ENCODE measurements at places on chromosomes 7 and 10.

GRCh38 chr10:123175389-123176387 lies 21.5 kb downstream of the BUB3 start:
- no peak for DNase-seq

DNA sequence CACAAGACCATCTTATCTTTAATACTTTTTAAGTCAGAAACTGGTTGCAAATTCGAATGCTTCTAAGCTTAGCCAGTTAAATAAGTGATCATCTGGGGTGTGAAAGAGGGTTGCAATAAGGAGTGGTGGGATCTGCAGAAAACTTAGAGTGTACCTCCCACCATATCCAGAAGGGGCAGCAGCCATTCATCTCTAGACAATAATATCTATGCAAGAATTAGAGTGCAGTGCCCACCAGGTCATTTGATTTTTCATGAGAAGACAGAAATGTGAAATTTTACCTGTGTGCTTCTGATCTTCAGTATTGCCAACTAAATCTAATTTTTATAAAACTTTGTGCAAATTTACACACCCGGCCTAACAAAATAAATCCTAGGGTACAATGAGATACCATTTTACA lies 127.2 kb upstream of the SP4 start:
- DNase-seq, result no peak

DNA sequence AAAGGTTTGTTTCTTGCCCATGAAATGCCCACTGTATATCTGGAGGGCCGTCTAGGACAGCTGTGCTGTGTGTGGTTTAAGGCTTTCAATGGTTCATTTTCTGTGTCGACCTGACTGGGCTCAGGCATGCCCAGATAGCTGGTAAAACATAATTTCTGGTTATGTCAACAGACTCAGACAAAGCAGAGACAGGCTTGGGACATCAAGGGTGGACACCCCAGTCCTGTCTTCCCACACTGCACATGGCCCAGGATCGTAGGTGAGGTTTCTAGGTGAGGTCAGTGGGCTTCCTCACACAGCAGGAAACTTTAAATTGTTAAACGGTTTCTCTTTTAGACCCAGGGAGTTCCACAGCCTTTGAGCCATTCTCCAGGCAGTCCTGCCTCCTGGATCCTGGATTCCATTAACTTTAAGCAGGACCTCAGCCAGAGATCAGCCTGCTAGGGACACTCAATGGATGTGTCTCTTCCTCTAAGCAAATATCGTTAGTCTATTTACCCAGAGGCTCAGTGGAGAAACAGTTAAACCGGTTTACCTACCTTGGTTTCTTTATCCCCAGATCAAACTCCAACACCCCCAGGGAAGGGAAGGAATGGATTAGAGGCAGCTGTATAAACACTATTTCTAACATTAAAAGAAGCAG lies 66.4 kb downstream of the ST8SIA6 start:
- no peak for DNase-seq

DNA sequence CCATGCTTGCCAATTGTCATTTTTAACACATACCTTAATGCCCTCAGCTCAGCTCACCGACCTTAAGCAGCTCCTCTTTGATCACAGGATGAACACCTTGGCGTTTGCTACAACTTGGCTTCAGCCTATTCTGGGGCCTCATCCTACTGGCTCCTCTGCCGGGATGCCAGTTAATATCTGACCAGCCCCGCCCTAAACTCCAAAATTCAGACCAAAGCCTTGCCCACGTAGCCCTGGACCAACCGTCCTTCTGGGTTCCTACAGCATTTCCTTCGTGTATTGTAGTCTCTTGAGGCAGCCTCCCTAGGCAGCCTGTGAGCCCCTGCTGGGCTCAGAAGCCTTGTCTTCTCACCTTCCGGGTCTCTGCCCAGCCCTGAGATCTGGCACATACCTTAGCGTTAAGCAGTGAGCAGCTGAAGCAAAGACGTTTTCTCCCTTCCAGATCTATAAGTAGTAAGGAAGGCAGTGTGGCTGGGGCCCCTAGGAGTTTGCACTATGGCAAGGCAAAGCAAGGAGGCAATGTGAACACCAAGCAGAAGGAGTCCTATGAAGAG lies 836 bp downstream of the ENO4 start:
- no peak for DNase-seq

- no peak for DNase-seq
These were observed 201.9 kb upstream of the FRMD4A start for GRCh38 chr10:14532473-14533251.

GRCh38 chr10:32489901-32490300 lies 44.0 kb downstream of the CCDC7 start:
- DNase-seq, result no peak

DNA sequence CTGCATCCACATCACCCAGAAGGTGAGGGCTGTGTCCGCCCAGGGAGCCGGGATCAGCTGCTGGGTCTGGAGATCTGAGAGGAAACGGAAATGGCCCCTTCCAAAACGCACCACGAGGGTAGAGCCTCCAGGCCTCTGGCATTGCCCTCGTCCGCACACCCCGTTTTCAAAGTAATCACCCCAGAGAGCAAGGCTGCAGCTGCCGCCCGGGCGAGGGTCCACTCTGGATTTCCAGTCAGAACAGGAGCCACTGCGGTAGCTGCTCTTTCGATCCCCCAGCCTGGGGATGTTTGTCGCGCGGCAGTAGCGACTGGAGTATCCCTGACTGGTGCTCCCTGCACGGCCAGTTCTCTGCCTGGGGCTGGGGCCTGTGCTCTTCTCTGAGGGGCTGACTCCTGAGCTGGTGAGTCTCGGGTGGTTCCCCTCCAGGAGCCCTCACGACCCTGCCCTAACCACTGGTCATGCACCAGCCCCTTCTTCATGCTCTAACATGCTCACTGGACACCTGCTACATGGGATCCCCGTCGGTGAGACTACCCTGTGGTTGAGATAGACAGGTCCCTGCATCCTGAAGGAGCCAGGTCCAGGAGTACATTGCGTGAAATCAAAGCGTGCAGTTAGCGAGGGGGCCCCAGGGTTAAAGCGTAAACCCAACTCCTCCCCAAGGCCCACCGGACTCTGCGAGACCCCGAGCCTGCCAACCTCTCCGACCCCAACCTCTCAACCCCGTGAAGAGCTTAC lies 99.2 kb downstream of the FOXL3 start:
- DNase-seq, result no peak

Measured in SJSA1 (cell line).